ENCODE measurements at places on chromosomes 7 and 10.

GRCh38 chr10:100192350-100192749 is 6.5 kb upstream of the ERLIN1 start:
- DNase-seq, result no peak

DNA sequence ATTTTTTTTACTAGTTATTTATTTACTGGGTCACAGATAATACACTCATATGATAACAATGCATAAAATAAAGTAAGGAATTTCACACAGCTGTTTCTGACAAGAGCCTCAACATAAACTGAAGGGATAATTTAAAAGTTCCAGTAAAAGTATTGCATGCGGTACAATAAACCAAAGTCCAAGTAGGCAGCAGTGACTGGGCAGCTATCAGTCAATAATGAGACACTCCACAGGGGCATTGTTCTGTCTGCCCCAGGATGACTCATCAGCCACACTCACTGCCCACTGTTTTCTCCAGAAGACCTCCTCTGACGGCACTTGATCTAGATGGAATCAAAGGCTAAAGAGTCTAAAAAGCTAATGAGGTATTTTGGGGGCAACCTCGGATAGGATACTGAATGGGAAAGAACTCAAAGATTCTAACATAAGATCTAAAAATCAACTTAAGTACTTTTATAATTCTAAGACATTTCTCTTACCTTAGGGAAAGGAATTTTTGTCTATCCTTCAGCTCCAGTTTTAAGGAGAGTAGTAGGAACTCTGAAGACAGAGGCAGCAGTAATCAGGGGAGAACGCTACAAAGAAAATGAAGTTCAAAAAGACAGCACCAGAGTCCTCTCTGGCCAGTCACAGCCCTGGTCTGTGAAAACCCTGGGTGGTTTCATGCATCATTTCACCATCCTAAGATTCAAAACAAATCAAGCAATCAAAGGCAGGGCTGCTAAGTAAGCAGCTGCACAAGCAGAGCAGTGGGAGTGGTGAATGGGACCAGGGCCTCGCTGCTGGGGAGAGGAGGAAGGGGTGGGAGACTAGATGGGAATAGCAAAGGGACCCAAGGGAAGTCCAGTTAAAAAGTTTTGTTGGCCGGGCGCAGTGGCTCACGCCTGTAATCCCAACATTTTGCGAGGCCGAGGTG is 175.1 kb downstream of the AVL9 start:
- DNase-seq, result no peak

DNA sequence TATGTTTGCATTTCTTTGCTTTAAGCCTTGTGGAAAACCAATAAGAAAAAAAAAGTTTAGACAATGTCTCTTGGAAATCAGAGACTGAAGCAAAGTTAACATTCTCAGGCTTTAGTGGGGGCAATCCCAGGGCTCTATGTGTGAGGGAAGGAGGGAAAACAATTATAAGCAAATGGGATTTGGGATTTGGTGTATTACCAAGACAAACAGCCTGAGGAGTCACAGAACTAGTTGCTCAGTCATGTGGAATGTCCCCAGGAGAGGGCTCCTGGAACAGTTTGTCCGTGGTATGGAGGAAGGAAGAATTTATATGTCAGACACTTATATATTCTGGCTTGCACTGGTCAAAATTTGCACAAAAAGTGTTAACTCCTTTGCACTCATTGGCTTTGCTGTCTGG is 562.9 kb upstream of the TPK1 start:
- DNase-seq, result no peak

DNA sequence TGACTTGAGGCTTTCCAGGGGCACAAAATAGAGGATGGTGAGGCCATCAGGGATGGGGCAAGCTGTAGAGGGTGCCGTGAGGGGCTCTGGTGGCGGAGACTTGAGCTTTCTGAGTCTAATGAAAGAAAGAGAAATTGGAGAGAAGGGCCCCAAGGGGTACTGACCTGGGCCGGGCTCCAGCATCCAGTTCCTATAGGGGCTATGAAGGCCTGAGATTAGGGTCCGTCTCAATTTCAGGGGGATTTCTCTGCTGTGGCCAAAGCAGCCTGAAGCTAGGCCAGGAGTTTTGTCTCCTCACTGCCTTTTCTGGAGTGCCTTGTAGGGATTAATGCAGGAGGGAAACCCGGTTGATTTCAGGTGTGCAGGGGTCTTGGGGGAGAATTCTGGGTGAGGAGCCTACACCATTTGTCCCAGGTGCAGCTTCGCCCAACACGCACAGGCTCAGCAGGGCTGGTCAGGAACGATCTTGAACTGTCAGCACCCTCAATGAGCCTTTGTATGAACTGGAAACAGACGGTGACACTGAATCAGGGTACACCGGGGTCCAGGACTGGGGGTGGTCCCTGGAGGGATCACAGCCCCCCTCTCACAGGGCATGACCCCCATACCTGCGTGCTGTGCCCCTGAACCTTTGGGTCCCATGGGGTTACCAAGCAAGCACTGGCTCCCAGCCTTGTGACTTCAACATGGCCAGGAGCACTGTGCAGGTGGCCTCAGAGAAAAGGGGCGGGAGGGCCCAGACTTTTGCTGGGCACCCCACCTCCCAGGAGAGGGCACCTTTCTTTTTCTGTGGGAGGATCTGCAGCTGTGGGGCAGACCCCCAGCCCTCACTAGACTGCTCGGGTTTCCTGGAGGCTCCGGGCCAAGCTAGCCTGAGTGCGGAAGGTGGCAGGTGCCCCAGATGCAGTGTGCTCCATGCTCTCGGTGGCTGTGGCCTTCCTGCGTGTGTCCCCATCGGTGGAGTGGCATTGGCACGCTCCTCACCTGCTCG is 122.9 kb upstream of the RET start:
- no peak for DNase-seq

- DNase-seq, result no peak
These were observed 52.2 kb downstream of the IMMP2L start for GRCh38 chr7:111510062-111510461.

DNA sequence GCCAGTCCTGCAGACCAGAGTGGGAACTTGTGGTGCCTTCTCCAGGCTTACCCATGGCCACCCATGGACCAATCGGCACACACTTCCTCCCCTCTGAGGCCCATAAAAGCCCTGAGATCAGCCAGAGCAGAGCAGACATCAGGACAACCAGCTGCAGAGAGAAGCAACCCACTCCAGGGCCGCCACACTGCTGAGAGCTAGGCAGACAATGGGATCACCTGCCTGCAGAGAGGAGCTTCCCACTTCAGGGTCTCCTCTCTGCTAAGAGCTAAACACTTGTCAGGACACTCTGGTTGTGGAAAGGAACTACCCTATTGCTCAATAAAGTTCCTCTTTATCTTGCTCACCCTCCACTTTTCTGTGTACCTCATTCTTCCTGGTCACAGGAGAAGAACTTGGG is 34.0 kb downstream of the C7orf25 start:
- DNase-seq, result no peak

GRCh38 chr10:121465215-121465614 is 133.0 kb downstream of the FGFR2 start:
- no peak for DNase-seq

DNA sequence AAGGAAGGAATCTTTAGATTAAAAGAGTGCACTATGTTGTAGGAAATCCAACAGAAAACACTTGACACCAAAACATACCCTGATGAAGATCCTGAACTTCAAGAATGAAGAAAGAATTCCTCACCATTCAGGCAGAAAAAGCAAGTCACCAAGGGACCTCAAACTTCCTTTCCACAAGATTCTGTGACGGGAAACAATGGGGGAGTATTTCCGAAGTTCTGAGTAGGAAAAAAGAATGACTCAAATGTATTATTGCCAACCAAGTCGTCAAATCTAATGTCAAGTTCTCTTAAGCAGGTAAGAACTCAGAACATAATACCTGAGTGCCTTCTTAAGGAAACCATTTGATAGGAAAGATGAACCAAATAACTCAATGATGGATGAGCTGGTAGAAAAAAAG is 44.7 kb upstream of the MTURN start:
- DNase-seq, result no peak

GRCh38 chr7:150992051-150992640 is 1.3 kb downstream of the NOS3 start:
- DNase-seq, result no peak

GRCh38 chr7:135224027-135224426 is 9.6 kb upstream of the STRA8 start:
- no peak for DNase-seq

- no peak for DNase-seq
These were observed 47.9 kb downstream of the SEPTIN7 start for GRCh38 chr7:35848725-35849124.

- DNase-seq, result no peak
These were observed 68.8 kb downstream of the DOCK4 start for GRCh38 chr7:112137141-112138101.

- DNase-seq, result no peak
These were observed 7.8 kb upstream of the NOC3L start for GRCh38 chr10:94370501-94370900.

GRCh38 chr7:1823376-1824150 is 153.5 kb downstream of the ELFN1 start:
- no peak for DNase-seq
